ENCODE measurements at places on chromosomes 3 and 15. TPM values are rescaled to one million over a fixed set of nuclear protein-coding genes. Genes with fewer than 3 reads are reported as not detected.

DNA sequence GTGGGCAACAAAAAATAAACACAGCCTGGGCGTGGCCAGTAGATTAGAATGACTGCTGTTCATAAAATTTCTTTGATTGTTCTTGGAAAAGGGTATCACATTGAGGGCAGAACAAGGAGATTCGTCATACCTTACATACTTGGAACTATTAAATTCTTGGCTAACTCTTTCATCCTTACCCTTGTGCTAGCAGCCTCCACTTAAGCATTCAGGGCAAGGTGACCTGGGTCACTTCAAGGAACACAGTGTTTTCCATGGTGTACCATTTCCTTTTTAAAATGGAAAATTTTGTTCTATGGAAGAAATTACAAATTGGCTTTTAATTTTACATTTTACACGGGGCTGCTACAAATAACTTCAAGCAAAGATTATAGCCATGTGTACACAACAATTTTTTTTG is 60.8 kb downstream of the MINDY4B start:
- no peak for DNase-seq

DNA sequence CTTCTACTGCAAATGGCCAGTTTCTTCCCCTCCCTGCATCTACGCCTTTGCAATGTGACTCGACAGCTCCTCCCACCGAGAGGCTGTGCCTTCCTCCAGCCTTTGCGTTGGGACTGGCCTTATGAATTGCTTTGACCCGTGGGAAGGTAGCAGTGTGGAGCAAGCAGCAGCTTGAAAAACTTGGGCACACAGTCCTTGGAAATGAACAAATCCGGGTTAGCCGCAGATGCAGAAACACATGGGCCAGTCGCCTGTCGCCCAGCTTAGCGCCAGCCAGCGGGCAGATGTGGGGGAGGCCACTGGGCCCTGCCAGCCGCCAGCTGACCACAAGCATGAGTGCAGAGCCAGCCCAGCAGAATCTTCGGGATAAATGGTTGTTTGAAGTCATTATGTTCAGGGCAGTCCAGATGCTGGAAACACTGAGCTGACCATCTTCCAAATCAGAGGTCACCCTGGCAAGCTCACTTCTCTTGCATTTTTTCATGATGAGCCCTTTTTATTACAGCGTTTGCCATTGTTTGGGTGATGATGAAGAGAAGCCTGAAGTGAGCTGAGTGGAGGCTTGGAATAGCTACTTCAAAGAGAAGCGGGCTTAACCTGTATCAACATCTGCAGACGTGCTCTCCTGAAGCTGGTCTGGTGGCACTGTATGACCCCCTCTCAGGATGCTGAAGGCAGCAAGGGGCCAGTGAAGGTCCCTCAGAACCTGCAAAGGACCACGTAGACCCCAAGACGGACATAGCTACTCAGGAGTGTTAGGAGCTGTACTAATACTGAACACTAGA is 9.8 kb downstream of the SELENOS start:
- no peak for DNase-seq

DNA sequence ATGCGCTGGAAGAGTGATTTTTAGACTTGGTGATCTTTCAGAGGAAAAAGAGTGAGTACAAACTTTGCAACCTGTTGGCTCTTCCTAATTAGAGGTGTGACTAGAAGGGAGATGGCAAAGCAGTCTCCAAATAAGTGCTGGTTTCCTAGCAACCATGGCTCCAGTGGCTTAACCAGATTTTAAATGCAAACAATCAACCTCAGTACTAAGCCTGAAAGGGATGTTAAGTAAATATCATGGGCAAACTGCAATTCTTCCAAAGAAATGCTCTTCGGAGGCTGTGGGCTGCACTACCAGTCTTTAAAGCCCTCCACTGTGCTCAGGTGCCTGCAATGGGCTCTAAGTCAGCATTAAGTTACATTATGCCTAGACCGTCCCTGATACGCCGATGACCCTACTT is 678.1 kb upstream of the CCDC54 start:
- DNase-seq, result no peak

- DNase-seq, result no peak
Measured at GRCh38 chr15:27441120-27441519, 470.1 kb downstream of the GABRG3 start.

The BNC1 gene
- polyA plus RNA-seq, result 0.29 TPM

The SLC28A1 gene
- polyA plus RNA-seq, result 4.3 TPM

All from right renal pelvis (tissue), 4 donors.